Suppressor macrophage treated with lipopolysaccharide for 4 hours (primary cell): ENCODE measurements at places on chromosomes 11 and 22.
A peak's percentile ranks its signal among the peaks of the same experiment; 100 is the strongest.

DNA sequence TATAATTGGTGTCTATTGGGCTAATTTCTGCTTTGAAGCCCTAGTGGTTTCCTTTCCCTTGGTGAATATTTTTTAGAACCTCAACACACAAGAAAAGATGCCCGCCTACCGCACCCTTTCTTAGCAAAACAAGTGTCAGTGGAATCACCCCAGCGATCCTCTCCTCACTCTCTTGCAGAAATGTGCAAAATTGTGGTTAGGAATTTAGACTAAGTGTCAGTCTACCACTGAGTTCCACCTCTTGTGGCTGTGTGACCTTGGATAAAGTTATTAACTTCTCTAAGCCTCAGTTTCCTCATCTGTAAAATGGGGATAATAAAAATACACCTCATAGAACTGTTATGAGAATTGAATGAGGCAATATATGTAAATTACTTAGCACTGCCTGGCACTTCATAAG lies 5.3 kb upstream of the JAML start:
- DNase-seq: no peak

GRCh38 chr11:67704524-67704923 lies 30.1 kb upstream of the ALDH3B2 start:
- DNase-seq: no peak

DNA sequence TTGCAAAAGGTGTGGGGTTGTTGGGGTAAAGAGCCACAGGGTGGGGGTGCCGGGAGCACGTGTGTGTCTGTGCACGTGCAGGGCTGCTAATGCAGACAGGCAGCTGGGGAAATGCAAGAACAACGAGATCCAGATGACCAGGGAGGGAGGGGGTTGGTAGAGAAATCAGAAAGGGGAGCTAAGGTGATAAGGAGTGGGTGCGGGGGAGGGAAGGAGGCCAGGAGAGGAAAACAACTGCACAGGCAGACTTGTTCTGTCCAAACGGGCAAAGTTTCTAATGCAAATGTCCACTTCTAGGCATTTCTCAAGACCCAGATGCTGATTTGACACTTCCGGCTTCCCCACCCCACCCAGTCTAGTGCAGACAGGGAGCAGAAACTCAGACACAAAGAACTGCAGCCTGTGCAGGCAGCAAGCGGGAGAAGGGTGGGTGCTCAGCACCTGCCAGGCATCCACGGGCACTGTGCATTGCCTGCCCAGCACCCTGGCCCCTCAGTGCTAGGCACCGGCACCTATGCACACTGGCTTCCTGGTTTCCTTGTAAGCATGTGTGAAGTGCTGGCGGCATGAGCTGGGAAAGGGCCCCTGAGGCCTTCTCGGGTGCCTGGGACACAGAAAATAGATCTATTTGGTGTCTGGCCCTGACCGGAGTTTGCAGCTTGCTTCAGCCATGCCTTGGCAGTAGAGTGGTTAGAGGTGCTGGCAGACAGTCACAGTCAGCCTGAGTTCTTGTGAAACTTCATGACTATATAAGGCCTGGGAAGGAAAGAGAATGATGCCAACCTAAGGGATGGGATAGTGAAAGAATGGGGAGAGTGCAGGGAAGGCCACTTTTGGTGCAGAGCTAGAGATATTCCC lies 220.1 kb upstream of the SORL1-AS1 start:
- no peak for DNase-seq

GRCh38 chr22:29369460-29369859 lies 18.9 kb downstream of the AP1B1 start:
- peak; percentile 86 for DNase-seq

- no peak for DNase-seq
Observed at GRCh38 chr11:130787092-130787616, 129.1 kb downstream of the SNX19 start.

DNA sequence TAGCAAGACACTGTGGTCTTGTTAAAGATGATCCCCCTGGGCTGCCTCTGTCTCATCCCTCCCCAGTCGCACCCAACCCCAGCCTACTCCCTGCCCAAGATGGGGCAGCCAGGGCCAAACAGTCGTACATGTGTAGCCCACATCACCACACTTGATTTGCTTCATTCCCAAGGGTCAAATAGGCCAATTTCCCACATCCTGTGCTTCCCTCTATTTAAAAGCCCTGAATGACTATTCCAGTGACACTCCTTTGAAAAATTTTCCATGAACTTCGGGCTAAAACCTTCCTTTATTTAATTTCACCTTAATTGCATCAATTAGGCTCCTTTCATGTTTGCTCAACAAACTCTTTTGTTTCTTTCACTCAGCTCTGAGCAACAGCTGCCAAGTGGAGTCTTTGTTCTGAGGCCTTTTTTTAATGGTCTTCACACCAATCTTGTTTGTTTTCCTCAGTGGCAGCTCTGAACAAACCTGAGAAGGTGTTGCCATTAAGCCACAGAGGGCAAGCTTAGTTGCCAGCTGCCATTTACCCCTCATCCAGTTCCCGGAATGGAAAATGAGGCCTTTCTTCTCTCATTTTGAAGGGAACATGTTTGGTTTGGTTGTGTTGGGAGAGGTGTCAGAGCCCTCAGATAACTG lies 126.9 kb downstream of the APIP start:
- no peak for DNase-seq
